ENCODE measurements at places on chromosomes 1 and 21. TPM values are rescaled to one million over a fixed set of nuclear protein-coding genes. Genes with fewer than 3 reads are reported as not detected.
A peak's percentile ranks its signal among the peaks of the same experiment; 100 is the strongest.

Gene ADAMTS4
- 125 TPM for total RNA-seq

Gene PODN
- total RNA-seq, result 227 TPM

Gene REG4
- not detected for total RNA-seq

Gene ALG14
- 8.0 TPM for total RNA-seq

Gene CLDN17
- not detected for total RNA-seq

Gene OR10J1
- not detected for total RNA-seq

Gene RYR2
- total RNA-seq, result 5.7 TPM

Gene CHODL
- total RNA-seq, result 1.9 TPM

Gene ITLN2
- 2.3 TPM for total RNA-seq

Gene KIF26B
- total RNA-seq, result 0.50 TPM

Gene TAGLN2
- total RNA-seq, result 138 TPM

GRCh38 chr21:42991992-42992740, 17.8 kb downstream of the PKNOX1 start:
- no peak overlapping the region for H3K27ac ChIP-seq
- H3K27me3 ChIP-seq, result no peaks in the 10 kb centered on the region
- H3K36me3 ChIP-seq, result no peaks in the 10 kb centered on the region
- peak; percentile 73 for DNase-seq
- H3K4me1 ChIP-seq, result peaks cover 8% of the 10 kb centered on the region

DNA sequence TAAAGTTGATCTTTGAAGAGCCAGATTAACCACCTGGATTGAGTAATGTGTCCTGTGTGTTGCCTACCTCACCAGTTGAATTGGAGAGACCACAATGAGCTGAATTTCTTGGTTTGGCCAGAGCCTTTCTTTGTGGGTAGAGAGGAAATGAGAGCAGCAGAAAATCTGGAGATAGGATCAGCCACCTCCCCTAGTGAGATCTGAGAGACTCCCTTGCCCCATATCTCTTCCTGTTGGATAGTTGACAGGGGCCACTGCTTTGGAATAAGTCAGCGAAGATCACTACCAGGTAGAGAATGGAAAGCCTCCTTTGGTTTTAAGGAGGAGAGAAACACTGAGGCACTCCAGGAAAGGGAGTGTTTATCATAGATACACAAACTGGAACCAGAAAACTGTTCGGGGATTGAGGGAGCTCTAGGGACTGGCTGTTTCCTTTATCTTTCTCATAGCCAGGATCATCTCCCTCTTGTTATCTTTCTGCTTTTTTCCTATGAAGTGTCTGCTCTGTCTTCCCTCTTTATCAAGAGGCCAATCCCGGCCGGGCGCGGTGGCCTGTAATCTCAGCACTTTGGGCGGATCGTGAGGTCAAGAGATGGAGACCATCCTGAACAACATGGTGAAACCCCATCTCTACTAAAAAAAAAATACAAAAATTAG, 21.3 kb upstream of the ZNF326 start:
- peaks cover 7% of the 10 kb centered on the region for H3K4me1 ChIP-seq
- H3K27ac ChIP-seq, result no peak overlapping the region
- H3K4me3 ChIP-seq, result no peak overlapping the region
- no peaks in the 10 kb centered on the region for H3K27me3 ChIP-seq
- H3K36me3 ChIP-seq, result no peaks in the 10 kb centered on the region

DNA sequence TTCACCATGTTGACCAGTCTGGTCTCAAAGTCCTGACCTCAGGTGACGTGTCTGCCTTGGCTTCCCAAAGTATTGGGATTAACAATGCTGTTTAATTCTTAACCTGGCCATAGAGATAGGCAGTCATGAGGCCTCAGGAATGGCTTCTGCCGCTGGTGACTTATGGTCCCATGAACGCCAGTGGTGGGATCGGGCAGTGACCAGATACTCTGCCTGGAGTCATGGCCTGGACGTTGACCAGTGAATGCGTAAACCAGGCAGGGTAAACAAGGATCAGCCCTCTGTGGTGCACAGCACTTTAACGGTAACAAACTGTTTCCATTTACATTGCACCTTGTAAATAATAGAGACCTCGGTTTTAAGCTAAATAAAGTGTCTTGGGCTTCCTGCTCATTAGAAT, 23.0 kb downstream of the MTARC1 start:
- H3K36me3 ChIP-seq, result no peaks in the 10 kb centered on the region
- H3K27me3 ChIP-seq, result no peaks in the 10 kb centered on the region
- no peak for DNase-seq
- no peak overlapping the region for H3K4me3 ChIP-seq
- H3K4me1 ChIP-seq, result no peaks in the 10 kb centered on the region
- H3K27ac ChIP-seq, result no peak overlapping the region

- H3K27ac ChIP-seq, result no peak overlapping the region
- H3K36me3 ChIP-seq, result no peaks in the 10 kb centered on the region
- H3K4me3 ChIP-seq, result no peak overlapping the region
- no peaks in the 10 kb centered on the region for H3K27me3 ChIP-seq
Measured at GRCh38 chr1:106768077-106768476, 288.4 kb upstream of the PRMT6 start.

GRCh38 chr1:203799157-203799556, 3.7 kb downstream of the ZBED6 start:
- no peaks in the 10 kb centered on the region for H3K27me3 ChIP-seq
- H3K4me3 ChIP-seq, result no peak overlapping the region
- no peak overlapping the region for H3K27ac ChIP-seq
- H3K4me1 ChIP-seq, result peaks cover 23% of the 10 kb centered on the region

DNA sequence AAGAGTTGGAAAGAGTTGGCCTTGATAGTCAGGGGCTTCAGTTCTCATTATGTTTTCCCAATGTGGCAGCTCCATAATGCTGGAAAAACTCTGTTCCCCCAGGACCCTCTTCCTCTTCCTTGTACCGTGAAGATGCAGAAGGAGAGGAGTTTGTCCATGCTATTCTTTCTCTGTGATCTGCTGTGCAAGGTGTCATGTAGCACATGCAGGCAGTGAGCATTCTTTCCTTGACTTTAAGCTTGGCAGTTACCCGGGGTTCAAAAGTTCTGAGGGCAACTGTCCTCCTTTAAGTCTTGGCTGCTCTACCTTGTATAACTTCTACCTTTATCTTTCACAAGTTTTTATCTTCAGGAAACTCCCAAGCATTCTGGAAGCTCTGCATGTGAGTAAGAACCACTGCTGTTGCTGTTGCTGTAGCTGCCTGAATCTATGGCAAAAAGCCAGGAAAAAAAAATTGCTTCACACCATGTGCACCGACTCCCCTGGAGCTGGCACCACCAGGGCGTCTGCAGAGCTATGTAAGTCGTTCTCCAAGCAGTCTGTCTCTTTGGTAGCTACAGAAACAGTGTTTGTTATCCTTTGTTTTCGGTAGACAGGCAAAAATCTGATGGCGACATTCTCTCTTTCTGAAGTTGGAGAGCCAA, 42.7 kb upstream of the SLC16A1 start:
- H3K4me1 ChIP-seq, result peaks cover 1% of the 10 kb centered on the region
- H3K4me3 ChIP-seq, result no peak overlapping the region
- peak; percentile 61 for DNase-seq
- no peaks in the 10 kb centered on the region for H3K27me3 ChIP-seq
- no peaks in the 10 kb centered on the region for H3K36me3 ChIP-seq

DNA sequence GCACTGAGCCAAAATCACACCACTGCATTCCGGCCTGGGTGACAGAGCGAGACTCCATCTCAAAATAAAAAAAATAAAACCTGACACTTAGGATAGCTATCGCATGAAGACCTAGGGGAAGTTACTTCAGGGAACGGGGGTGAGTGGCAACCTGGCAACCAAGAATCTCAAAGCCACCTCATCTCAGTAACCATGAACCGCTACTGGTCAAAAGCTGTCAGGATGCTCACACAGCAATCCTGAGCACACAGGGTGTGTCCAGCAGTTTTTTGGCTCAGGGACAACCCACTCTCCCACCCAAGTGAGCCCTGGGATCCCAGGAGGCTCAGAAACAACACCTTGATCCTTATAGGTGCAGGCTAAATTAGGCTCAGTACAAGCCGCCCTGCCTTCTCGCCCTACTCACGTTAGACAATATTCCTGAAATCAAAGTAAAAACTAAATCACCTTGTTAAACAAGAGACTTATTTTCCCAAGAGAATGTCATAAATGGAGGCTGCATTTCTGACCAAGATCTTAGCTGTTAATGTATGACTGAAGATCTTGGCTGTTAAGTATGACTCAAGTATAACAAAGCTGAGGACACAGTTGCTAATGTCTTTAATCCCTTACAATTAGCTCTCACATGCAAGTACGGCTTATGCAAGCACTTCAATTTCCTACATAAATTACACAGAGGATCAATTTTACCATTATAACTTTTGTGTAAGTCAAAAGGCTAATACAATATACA, 48.3 kb upstream of the NADK start:
- peaks cover 1% of the 10 kb centered on the region for H3K4me1 ChIP-seq
- H3K4me3 ChIP-seq, result no peak overlapping the region
- no peaks in the 10 kb centered on the region for H3K36me3 ChIP-seq
- DNase-seq, result no peak
- H3K27ac ChIP-seq, result no peak overlapping the region
- no peaks in the 10 kb centered on the region for H3K27me3 ChIP-seq

GRCh38 chr1:153849487-153850185, 73.1 kb downstream of the GATAD2B start:
- DNase-seq, result no peak
- H3K36me3 ChIP-seq, result no peaks in the 10 kb centered on the region
- H3K4me1 ChIP-seq, result no peaks in the 10 kb centered on the region
- H3K4me3 ChIP-seq, result no peak overlapping the region

GRCh38 chr1:83901547-83902155, 97.3 kb downstream of the TTLL7 start:
- no peak for DNase-seq
- H3K27ac ChIP-seq, result no peak overlapping the region
- H3K4me3 ChIP-seq, result no peak overlapping the region
- H3K36me3 ChIP-seq, result no peaks in the 10 kb centered on the region

DNA sequence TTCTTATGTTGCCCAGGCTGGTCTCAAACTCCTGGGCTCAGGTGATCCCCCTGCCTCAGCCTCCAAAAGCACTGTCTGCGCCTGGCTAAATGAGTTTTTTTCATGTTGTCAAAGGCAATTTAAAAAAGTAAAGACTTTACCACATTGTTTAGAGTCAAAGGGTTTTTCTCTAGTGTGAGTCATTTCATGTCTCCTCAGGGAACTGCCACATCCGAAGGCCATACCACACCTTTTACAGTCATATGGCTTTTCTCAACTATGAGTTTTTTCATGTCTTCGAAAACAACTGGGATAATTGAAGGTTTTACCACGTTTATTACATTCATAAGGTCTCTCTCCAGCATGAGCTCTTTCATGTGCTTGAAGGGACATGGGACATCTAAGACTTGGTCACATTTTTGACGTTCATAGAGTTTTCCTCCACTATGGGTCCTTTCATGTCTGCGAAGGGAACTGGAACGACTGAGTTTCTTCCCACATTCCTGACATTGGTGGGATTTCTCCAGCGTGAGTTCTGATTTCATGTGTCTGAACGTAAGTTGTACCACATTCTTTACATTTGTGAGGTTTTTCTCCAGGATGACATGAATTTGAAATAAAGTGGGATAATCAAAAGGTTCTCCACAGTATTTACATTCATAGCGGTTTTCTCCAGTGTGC, 65.6 kb downstream of the UCHL5 start:
- no peaks in the 10 kb centered on the region for H3K36me3 ChIP-seq
- H3K27me3 ChIP-seq, result no peaks in the 10 kb centered on the region
- H3K27ac ChIP-seq, result no peak overlapping the region
- no peak for DNase-seq
- H3K4me3 ChIP-seq, result no peak overlapping the region

GRCh38 chr1:1938613-1939295, 19.7 kb upstream of the TMEM52 start:
- no peak overlapping the region for H3K27ac ChIP-seq
- no peaks in the 10 kb centered on the region for H3K36me3 ChIP-seq
- H3K27me3 ChIP-seq, result no peaks in the 10 kb centered on the region
- no peak overlapping the region for H3K4me3 ChIP-seq
- DNase-seq, result no peak

- H3K4me3 ChIP-seq, result no peak overlapping the region
- H3K36me3 ChIP-seq, result no peaks in the 10 kb centered on the region
- no peaks in the 10 kb centered on the region for H3K27me3 ChIP-seq
- DNase-seq, result no peak
Measured at GRCh38 chr1:29597861-29598260, 361.5 kb downstream of the PTPRU start.

DNA sequence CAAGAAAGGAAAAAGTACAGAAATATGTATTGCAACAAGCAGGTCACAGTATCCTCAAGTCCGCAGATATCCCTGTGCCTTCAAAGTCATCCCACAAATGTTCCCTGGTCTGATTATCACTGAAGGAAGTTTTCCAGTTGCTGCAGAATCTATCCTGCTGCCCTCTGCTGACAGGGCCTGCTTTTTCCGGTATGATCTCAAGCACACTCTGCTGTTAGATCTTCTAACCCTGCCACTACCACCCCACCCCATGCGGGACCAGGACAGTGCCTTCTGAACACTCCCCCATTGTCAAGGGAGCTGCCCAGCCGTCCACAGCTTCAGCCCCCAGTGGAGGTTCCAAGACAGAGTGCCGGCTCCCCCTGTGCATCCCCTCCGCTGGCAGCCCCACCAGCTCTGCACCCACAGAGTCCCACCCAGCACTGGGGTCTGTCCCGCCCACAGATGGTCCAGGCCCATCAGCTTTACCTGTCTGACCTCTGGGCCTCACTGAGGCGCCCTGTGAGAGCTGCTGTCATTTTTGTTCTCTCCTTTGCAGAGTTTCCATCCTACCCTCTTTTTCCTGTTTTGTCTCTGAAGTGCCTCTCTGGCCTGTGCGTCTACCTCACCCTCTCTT, 27.9 kb downstream of the FAM163A start:
- H3K4me3 ChIP-seq, result no peak overlapping the region
- no peaks in the 10 kb centered on the region for H3K27me3 ChIP-seq
- DNase-seq, result no peak
- no peak overlapping the region for H3K27ac ChIP-seq
- H3K4me1 ChIP-seq, result no peaks in the 10 kb centered on the region

- H3K36me3 ChIP-seq, result no peaks in the 10 kb centered on the region
- H3K4me3 ChIP-seq, result no peak overlapping the region
- peak overlapping the region; percentile 51 for H3K27ac ChIP-seq
- peaks cover 36% of the 10 kb centered on the region for H3K4me1 ChIP-seq
Measured at GRCh38 chr1:155966750-155967149, 11.6 kb downstream of the ARHGEF2 start.

DNA sequence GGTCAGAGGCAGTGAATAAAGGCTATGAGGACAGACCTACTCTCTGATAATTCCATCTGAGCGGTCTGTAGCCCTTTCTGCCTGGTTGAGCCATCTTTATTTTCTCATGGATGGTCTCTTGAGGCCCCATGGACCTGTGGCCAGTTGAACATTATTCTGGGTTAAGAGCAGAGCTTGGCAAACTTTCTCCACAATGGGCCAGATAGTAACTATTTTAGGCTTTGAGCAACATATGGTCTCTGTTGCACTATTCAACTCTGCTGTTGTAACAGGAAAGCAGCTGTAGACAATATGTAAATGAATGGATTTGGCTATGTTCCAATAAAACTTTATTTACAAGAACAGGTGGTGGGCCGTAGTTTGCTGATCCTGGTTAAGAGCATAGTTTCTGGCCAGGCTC, 62.7 kb downstream of the KAZN start:
- H3K4me1 ChIP-seq, result no peaks in the 10 kb centered on the region
- H3K27me3 ChIP-seq, result no peaks in the 10 kb centered on the region
- H3K27ac ChIP-seq, result no peak overlapping the region
- no peak overlapping the region for H3K4me3 ChIP-seq
- H3K36me3 ChIP-seq, result no peaks in the 10 kb centered on the region

- peak; percentile 20 for DNase-seq
- H3K4me3 ChIP-seq, result no peak overlapping the region
- H3K27ac ChIP-seq, result no peak overlapping the region
- H3K27me3 ChIP-seq, result no peaks in the 10 kb centered on the region
Measured at GRCh38 chr21:45545691-45546531, 3.7 kb upstream of the SLC19A1 start.

GRCh38 chr1:22163137-22163536, 20.2 kb upstream of the WNT4 start:
- H3K4me1 ChIP-seq, result peaks cover 2% of the 10 kb centered on the region
- H3K4me3 ChIP-seq, result no peak overlapping the region
- no peak overlapping the region for H3K27ac ChIP-seq
- no peak for DNase-seq
- H3K27me3 ChIP-seq, result no peaks in the 10 kb centered on the region
- H3K36me3 ChIP-seq, result no peaks in the 10 kb centered on the region
